Hematopoietic multipotent progenitor cell treated with erythropoietin and hydrocortisone succinate and interleukin-3 and kit ligand, for 8 days (in vitro differentiated cells): ENCODE measurements at places on chromosomes 5 and 9.

DNA sequence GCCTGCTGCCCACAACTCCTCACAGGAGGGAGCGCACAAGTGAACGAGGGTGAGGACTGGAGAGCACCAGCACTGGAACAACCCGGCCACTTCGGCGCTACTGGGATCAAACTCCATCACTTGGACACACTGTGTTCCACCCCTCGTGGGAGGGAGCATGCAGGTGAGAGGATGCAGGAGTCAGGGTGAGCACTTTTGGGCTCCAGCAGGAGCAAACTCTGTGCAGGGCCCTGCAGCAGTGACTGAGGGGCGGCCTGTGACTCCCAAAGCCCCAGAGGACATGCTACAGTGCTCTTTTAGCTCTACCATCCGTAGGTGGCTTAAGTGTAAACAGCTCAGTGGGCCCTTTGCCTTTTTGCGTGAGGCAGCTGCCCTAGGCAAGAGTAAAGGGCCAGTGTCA lies 4.4 kb upstream of the MOCS2 start:
- no peak for DNase-seq

DNA sequence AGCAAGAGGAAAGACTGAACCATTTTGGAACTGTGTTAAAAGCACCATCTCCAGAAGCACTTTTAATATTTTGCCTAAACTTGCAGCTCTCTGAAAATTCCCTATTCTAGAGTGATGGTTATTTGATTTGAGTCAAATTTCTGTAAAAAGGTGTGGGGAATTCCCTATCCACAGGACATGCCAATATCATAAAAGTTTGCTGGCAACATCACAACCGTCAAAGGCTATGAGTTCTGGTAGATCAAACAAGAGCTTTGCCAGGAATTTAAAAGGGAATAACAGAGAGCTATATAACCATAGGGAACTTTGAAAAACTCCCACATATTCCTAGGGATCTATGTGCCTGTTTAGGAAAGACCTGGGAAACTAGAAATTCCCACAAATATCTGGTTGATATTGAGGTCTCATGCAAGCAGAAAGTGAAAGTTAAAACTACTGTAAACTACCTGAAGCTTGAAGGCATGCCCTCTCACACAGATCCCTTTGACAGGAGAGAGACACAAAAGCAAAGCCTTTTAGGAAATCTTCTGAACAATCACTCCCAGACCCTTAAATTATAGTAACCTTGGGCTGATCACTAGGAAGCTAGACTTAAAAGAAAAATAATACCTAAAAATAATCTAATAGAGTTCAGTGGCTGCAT lies 549.9 kb downstream of the ANXA1 start:
- no peak for DNase-seq

DNA sequence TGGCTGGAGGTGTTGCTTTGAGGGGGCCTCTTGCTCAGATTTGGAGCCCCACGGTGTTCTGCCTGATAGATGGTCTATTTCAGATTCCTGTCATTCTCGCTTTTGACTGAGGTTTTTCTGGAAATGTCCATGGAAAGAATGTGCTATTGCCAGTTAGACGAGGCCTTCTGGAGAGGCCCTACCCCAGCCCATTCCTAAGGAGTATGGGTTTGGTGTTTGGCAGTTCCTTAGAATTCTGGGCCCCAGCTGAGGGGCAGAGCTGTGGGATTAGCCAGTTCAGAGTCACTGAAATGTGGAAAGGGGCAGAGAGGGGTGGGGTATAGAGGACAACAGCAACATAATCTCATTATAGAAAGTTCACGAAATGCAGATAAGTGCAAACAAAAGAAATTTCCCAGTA lies 50.5 kb downstream of the GALNT10 start:
- DNase-seq = no peak

- DNase-seq = no peak
These were observed 1.2 kb downstream of the RNF224 start for GRCh38 chr9:137228506-137228967.
